Germinal center (tissue), 1 donor: ENCODE measurements at places on chromosomes 12 and 14.

- DNase-seq: no peak
Measured at GRCh38 chr12:65534238-65534841, 255.9 kb downstream of the MSRB3 start.

- no peak for DNase-seq
Measured at GRCh38 chr12:66598608-66599007, 80.3 kb downstream of the GRIP1 start.

GRCh38 chr12:124569375-124570148 lies 2.1 kb upstream of the NCOR2 start:
- DNase-seq: no peak

DNA sequence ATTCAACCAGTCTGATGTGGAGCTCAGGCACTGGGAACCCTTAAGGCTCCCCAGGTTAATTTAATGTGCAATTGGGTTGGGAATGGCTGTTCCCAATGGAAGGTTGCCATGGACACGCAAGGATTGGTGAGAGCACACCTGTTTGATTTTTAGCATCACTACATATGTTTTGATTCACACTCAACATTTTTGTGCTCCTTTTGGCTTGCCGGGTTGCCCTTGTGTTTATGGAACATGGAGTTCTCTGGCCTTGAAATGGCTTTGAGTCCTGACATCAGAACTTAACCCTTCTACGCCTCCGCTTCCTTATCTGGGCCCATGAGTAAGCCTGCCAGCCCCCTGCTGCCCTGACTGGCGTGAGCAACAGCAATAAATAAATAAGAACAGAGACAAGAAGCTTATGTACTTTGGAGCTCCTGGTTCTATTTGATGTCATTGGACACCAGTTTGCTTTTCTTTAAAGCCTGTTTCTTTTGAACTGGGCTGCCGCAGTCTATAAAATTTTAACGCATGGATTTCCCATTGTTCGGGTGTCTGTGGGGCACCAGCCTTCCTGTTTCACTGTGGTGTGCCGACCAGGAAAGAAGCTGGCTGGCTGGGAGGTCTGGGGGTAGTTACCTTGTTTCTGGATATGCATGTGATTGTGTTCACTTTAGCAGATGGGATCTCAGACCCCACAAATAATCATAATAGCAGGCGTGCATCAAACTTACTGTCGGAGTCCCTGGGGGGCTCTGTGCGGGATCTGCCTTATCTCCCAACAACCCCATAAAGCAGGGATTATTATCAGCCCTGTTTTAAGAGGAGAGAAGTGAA lies 27.8 kb downstream of the TBX3 start:
- no peak for DNase-seq
